ENCODE measurements at places on chromosomes 4 and X.

GRCh38 chrX:39427906-39428305 lies 626.6 kb downstream of the MID1IP1 start:
- no peak for DNase-seq

DNA sequence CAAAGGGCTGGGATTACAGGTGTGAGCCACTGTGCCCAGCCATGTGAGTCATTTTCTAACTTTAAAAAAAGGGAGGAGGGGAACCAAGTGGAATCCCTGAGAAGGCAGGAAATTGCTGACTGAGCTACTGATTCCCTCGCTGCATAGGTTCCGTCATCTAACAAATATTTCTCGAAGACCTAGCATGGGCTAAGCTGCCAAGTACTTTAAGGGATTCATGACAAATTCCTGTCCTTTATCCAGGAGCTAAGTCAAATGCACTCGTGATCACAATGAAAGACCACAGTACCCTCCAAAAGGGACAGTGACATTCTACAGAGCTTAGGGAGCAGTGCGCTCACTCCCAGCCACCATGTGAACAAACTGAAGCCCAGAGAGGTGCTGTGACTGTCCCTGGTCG lies 33.2 kb upstream of the MAN2B2 start:
- no peak for DNase-seq

DNA sequence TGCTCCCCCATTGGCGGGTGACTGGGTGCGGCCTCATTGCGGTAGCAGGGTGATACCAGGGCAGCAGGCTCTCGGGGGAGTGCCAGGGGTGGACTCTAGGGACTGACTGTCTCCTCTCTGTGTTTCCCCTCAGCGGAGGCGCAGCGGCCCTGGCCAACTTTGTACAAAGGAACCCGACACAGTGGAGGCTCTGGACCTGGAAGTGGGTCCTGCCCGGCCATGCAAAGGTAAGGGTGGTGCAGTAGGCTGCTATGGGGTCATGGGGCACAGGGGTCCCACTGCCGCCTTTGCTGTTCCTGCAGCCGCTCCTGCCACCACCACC lies 16.3 kb downstream of the SULT1B1 start:
- DNase-seq, result no peak

GRCh38 chr4:38980903-38981676 lies 51.1 kb downstream of the TMEM156 start:
- no peak for DNase-seq

- no peak for DNase-seq
Observed at GRCh38 chr4:142697928-142698327, 148.2 kb downstream of the INPP4B start.
